Urinary bladder (tissue), 4 donors: ENCODE measurements at places on chromosomes 1 and 21. TPM values are rescaled to one million over a fixed set of nuclear protein-coding genes. Genes with fewer than 3 reads are reported as not detected.

DNA sequence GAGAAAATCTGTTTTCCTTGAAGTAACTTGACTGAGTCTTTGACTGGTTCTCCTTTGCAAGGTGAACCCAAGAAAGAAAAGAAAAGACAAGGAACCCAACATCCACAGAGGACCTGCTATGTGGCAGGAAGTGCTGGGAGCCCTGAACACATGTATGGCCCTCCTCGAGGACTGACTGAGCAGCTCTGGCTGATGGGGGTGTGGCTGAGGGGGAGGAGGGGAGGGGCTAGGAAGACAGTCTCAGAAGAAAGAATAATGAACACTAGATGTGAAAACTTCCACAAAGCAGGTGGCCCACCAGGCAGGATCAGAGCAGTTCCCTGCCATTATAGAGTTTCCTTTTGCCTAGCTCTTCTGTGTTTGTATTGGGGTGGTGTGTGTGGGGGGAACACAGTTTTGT lies 26.1 kb downstream of the NENF start:
- DNase-seq: no peak

NHLH1 gene
- not detected for total RNA-seq

GRCh38 chr21:17783481-17784179 lies 35.5 kb downstream of the C21orf91 start:
- no peak for DNase-seq

GRCh38 chr1:53378061-53378460 lies 50.2 kb upstream of the LRP8 start:
- DNase-seq: no peak

DNA sequence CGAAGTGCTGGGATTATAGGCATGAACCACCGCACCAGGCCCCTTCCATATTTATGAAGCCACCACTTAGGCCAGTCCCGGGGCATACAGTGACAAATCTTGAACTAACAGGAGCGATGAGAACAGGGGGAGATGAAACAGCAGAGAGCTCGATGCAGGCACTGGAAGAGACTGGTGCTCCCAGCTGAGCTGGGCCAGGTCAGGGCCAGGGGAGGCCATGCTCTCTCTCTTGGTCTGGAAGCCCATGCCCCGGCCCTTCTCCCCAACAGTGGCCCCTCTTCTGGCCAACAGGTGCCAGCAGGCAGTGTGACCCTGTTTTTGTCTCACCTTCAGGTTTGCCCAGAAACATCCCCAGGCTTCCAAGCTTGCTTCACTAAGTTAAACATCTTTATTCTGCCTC lies 269.9 kb upstream of the C1orf174 start:
- no peak for DNase-seq

- no peak for DNase-seq
These were observed 762.5 kb upstream of the TPTE start for GRCh38 chr21:9758888-9759287.

GPR25 gene
- total RNA-seq: not detected

- DNase-seq: no peak
These were observed 30.1 kb downstream of the TNFRSF1B start for GRCh38 chr1:12196641-12197482.

NTMT2 gene
- total RNA-seq: 0.48 TPM

P3R3URF gene
- total RNA-seq: not detected

LZIC gene
- 67.1 TPM for total RNA-seq

- DNase-seq: no peak
These were observed 111.9 kb upstream of the L1TD1 start for GRCh38 chr1:62082456-62083363.

GRCh38 chr1:180791806-180792205 lies 120.9 kb upstream of the KIAA1614 start:
- DNase-seq: no peak

DNA sequence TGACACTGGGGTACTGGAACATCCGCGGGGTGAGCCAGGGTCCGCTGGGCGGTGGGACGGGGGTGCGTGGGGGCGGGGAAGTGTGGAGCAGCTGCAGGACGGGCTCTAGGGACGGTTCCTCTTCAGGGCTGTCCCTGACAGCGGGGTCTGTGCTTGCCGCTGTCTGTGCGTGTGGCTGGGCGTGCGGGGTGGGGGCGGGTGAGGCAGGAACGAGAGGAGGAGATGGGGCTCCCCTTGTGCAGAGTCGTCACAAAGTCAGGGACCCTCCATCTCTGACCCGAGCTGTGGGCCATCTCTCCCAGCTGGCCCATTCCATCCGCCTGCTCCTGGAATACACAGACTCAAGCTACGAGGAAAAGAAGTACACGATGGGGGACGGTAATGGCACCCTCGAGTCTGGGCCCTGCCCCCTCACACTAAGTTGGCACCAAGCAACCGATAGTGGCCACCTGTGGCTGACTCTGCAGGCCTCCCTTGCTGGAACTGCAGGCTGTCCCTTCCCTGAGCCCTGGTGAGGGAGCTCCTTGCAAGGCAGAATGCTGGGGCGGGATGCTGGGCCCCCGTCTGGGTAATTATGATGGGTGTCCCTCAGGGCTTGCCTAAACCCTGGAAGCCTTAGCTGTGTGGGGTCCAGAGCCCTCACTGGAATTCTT lies 392 bp downstream of the GSTM2 start:
- DNase-seq: no peak

DNA sequence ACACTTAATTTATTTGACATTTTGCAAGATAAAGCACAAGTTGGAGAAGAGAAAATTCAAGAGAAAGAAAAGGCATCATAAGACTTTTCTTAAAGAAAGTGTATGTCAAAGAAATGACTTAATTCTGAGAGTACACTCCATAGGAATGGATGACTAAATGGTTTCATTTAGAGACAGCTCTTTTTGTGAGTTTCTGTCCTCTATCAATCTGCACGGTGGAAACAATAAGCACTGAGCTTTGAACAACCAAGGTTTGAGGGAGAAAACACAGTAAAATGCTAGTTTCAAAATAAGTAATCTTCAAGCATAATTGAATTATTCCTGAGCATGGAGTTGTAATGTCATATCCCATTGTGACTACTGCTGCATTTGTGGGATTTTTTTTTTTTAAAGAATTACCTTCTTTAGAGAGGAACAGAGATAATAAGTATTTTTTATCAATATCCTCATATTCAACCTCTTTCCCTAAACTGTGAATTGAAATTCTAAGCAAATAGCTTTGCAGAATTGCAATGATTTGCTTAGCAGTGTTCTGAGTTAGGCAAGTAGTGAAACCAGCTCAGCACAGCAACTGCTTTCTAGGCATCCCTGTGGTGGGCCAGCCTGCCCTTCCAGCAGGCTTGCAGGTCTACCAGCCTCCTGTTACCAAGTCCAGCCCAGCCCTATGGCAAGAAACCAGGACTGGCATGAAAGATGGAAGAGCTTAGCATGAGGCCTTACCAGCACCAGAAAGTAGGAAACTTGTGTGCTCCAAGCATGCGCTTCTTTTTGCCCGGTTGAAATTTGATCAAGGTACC lies 38.2 kb downstream of the KCNJ6 start:
- no peak for DNase-seq

DNA sequence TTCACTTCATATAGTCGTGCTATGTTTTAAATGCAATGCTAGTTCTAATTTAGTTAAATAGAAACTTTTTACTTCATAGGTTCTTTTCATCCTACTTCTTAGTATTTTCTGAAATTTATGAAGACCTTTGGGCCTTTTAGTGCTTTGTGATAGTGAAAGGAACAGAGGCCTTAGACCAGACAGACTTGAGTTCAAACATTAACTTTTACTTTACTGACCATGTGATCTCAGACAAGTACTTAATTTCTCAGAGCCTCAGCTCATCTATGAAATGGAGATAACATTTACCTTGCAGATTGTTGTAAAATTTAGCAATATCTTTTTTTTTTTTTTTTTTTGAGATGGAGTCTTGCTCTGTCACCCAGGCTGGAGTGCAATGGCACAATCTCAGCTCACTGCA lies 57.5 kb downstream of the AK5 start:
- no peak for DNase-seq

DNA sequence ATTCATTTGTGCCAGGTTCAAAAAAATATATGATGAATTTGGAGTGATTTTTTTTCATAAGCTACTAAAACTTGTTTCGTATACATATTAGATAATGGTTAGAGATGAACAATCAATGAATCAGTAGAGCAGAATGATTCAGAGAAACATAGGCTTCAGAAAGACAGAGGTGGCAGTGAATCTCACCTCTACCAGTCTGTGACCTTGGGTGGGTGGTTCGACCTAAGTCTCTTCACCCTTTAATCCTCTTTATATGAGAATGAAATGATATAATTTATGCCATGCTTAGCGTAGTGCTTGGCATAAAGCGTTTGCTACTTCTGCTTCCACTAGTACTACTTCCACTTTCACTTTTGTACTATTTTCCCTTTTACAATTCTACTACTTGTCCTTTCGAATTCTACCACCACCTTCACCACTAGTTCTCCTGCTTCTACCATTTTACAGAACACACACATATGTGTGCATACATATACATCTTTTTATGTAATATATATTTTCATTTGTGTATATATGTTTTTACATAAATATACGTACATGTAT lies 45.1 kb downstream of the FYB2 start:
- DNase-seq: no peak

GRCh38 chr1:169260478-169261151 lies 107.0 kb downstream of the NME7 start:
- DNase-seq: no peak

SOD1 gene
- total RNA-seq: 97.7 TPM

GRCh38 chr1:30762152-30762929 lies 4.8 kb upstream of the LAPTM5 start:
- DNase-seq: no peak

CHIA gene
- not detected for total RNA-seq

DNA sequence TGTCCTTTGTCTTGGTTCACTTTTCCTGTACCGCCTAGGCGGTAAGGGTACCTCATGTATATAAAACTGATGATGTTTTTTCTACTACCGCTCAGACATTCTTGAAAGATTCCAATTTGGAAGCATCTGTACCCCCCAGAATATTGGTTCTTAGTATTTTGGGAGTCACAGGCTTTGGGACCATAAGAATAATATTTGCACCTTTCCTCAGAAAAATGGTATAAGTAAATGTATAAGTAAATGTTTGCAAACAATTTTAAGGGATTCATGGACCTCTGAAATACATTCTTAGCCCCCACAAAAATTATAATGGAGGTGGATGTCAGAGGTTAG lies 677 bp downstream of the SRP9 start:
- no peak for DNase-seq

LRRC53 gene
- total RNA-seq: not detected

DNA sequence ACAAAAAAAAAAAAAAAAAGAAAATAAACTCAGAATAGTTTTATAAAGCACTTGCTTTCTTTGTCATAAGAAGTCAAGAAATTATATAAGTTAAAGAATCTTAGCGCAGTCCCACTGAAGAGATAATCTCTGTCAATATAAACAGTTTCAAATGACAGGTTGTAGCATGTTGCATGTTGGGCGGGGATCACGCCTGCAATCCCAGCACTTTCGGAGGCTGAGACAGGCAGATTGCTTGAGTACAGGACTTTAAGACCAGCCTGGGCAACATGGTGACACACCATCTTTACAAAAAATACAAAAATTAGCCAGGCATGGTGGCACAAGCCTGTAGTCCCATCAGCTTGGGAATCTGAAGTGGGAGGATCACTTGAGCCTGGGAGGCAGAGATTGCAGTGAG lies 18.4 kb upstream of the INPP5B start:
- no peak for DNase-seq

DNA sequence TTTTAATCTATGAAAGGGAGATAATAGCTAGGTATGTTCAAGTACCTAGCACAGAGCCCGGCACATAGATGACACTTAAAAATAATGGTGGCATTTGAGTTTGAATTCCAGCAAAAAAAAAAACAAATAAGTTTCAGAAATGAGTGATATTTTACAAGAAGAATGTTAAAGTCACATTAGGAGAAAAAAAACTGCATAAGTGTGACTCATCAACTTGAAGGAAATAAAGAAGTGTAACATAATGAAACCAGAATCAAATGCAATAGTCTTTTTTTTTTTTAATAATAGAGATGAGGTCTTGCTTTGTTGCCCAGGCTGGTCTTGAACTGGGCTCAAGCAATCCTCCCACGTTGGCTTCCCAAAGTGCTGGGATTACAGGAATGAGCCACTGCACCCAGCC lies 17.1 kb downstream of the DNASE2B start:
- DNase-seq: no peak

DNA sequence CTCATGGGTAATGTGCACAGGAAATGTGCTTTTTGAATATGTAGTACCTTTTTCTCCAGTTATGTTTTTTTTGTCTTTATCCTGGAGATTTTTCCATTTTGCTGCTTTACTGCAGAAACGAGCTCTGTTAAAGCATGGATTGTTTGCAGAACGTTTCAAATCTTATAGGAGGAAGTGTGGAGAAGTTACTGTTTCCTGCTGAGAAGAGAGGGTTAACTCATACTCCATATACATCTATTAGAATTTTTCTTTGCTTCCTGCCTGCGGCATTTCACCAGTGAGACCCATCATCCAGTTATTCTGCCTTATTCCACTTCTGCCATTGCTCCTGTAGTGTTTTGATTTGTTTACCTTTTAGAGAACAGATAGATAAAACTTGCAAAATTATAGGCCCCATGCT lies 2.0 kb downstream of the RPRD2 start:
- no peak for DNase-seq

GRCh38 chr21:37553078-37553481 lies 186.5 kb downstream of the DYRK1A start:
- no peak for DNase-seq

DNA sequence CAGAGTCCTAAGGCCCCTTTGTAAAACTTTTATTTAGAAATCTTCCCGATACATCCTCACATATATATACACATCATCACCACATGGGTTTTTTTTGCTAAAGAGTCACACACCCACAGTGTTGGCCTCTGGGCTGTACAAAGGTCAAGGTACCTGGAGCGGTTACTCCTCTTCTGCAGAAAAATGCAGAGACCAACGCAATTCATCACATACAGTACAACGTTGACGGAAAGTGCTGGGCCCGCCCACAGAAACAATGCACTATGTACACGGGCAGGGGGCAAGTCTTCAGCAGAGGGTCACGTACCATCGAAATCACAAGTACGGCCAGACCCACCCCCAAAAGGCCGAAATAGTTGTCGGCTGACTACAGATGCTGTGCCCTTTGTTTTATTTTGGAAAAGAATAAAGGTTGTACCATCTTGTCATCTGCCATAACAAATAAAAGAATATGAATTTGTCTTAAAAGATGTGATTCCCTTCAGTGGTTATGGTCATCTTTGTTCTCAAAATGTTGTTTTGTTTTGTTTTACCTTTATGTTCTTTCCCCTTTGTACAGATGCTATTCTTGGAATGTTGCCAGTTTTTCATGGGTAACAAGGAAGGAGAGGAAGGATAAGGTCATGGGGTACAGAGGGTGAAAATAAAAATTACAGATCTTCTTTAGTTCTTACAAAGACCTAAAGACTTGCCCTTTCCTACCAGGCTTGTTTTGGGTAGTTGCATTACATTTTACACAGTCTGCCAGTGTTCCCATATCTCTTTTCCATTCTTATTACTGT lies 15.6 kb downstream of the TAL1 start:
- no peak for DNase-seq

DNA sequence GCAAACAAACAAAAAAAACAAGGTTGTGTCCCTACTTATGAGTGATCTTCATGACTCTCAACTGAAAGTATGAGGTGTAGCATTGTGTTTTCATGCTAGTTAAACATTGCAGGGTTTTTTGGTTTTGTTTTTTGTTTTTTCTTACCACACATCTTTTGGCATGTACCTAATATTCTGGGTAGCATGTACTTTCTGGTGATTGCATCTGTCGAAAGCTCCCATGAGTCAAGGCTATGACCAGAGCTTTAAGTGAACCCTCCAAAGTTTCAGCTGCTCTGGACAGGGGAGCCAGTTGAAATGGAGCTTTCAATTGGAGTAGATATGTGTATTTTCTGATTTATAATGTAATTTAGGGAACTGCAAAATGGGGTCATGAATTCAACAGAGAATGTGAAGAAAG lies 115.5 kb downstream of the KCNK2 start:
- no peak for DNase-seq

- no peak for DNase-seq
These were observed 47.5 kb upstream of the CRNN start for GRCh38 chr1:152461544-152461943.

RNF223 gene
- 2.7 TPM for total RNA-seq
